CD4-positive, alpha-beta T cell treated with Interleukin-15 for 4 hours (primary cell): ENCODE measurements at places on chromosomes 13 and 19.

DNA sequence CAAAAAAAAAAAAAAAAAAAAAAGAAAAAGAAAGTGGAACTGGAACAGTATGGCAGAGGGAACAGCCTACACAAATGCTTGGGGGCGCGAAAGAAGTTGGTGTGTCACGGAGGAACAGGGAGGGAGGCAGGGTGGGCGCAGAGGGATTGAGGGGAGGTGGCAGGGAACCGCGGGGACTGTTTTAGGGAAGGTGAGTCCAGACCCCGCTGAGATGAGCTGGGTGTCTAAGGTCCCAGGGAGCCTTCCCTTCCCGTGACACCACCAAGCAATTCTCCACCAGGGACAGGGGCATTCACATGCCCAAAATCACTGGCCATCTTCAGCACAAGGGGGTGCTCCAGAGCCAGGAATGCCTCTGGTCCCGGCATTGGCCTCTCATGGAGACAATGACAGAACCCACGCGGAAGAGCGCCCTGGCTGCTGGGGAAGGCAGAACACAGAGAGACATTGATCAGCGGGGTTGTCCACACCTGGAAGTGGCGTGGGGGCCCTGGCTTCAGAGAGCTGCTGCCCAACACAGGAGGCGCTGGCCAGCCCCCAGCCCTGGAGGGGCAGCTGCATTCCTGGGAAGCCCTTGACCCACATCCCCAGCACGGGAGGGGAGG lies 6.9 kb downstream of the PEAK3 start:
- peak; percentile 40 for DNase-seq

DNA sequence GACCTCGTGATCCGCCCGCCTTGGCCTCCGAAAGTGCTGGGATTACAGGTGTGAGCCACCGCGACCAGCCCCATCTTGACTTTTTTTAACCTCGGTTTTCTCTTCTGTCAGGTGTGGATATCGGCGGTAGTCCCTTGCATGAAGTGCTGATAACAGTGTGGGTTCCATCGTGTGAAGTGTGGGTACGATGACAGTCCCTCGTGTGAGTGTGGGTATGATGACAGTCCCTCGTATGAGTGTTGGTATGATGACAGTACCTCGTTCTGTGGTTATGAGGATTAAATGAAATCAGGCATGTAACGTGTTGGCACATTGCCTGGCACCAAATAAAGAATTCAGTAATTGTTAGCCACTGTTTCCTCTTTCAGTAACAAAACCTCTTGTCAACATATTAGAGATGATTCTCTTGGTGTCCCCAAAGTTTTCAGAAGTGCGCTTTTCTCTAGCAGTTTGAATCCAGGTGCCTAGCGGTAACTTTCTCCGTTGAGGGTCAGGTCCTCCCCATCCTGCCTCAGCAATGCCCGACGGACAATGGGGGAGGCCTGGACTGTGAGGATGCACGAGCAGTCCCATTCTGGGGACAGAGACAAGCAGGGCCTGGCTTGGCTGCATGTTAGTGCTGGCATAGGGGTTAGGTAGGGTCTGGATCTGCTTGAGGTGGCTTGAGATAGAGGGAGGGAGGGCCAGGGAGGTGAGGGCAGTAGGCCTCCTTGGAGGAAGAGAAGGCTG lies 15.3 kb downstream of the GATAD2A start:
- DNase-seq, result peak; percentile 62

- DNase-seq, result no peak
These were observed 9.1 kb upstream of the SERTAD3 start for GRCh38 chr19:40453151-40453735.

DNA sequence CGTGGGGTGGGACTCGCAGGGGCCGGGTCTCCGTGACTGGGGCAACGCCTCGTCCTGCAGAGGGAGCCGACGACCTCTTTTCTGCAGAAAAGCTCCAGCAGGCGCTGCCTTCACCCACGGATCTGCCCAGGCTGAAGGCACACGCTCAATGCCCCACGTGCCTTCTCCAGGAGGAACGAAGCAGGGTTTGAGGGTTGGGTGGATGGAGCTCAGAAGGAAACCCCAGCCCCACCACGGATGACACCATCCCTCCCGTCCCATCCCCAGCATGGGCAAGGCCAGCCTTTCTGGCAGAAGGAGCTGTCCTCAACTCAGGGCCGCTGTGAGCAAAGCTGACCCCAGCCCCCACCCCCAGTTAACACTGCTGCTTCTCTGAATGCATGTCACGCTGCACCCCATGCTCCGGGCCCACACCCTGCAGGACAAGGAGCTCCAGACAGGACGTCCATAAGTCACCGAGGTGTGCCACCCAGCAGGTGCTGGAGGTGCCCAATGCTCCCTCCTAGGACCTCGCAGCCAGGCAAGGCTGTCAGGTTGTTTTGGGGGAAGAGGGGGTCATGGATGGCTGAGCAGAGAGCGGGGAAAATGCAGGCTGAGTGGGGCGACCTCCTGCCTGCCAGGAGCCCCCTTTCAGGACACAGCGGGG lies 7.4 kb downstream of the C19orf25 start:
- DNase-seq, result no peak

DNA sequence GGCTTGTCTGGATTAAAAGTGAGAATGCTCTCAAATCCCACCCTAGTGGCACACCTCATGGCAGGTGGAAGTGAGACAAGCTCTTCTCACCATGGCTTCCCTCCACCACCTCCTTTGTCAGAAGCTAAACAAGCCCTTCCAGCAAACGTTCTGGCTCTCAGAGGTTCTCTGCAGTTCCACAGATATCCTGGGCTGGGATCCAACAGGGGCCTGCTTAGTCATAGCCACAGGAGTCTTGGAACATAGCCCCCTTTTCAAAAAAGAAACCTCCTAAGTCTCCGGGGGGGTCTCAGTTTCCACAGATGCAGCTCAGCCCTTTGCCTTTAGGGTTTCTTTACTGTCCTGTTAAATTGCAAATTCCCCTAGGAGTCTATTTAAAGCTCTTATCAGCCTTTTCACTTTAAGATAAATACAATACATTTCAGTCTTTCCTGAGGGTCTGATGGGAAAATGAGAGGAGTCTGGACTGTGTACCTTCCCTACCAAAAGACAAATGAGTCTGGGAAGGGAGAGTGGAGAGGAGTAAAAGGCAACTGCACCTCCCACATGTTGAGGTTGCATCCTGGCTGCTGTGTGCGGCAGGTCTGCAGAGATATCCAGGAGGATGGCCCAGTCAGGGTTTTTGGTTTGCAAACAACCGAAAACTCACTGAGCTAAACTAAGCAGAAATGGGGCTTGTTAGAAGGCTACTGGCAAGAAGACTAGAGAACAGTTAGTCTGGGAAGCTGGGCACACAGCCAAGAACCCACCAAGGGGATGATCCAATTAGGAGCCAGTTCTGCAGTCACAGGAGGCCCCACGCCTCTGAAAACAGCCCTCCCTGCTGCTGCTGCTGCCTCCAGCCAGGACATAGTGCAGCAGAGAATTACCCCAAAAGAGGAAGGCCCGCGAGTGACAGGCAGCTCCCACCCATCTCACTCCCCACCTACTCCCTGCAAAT lies 41.4 kb upstream of the SERP2 start:
- no peak for DNase-seq

- DNase-seq, result no peak
These were observed 10.5 kb downstream of the SLC25A42 start for GRCh38 chr19:19074196-19074882.

DNA sequence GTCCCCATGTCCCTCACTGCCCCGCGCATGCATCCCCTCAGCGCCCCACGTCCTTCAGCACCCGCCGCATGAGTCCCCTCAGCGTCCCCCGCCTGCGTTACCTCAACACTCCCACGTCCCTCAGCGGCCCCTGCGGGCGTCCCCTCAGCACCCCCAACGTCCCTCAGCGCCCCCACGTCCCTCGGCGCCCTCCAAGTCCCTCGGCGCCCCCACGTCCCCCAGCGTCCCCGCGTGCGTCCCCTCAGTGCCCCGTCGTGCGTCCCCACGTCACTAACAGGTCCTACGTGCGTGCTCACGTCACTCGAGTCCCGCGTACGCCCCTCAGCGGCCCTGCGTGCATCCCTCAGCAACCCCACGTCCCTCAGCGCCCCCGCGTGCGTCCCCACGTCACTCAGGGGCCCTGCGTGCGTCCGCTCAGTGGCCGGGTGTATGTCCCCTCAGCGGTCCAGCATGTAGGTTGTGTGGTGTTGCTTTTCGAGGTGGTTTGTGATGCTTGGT lies 19.5 kb upstream of the GAS6 start:
- DNase-seq, result no peak

DNA sequence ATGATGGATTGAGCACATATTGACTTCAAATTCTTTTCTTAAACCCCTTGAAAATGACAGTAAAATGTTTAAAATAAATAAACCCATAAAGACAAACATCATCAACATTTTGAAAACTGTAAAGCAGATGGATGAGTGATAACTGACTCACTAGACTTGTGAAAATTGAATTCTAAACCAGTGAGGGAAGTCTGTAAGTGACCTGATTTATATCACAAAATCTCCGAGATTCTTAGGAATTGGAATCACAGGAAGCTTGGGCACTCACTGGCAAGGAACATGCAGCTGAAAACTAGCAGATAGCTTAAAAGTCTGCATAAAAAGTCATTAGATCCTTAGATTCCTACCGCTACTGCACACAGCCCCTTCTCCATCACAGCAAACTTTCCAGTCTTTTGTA lies 51.3 kb upstream of the TSC22D1 start:
- no peak for DNase-seq

GRCh38 chr13:67390462-67391086 lies 160.4 kb upstream of the PCDH9 start:
- DNase-seq, result no peak

- peak; percentile 25 for DNase-seq
These were observed 9.7 kb downstream of the CTU1 start for GRCh38 chr19:51098365-51099046.

GRCh38 chr13:95987841-95988240 lies 65.4 kb downstream of the UGGT2 start:
- no peak for DNase-seq

GRCh38 chr19:38635483-38636399 lies 11.7 kb upstream of the ACTN4 start:
- DNase-seq, result no peak

- no peak for DNase-seq
These were observed 7.2 kb downstream of the KRTDAP start for GRCh38 chr19:35483089-35483488.

- no peak for DNase-seq
These were observed 33.0 kb downstream of the ERICH6B start for GRCh38 chr13:45582408-45583076.

- no peak for DNase-seq
These were observed 5.9 kb downstream of the MED16 start for GRCh38 chr19:887072-887471.

- DNase-seq, result no peak
These were observed 4.3 kb upstream of the ZNF610 start for GRCh38 chr19:52331757-52332156.

DNA sequence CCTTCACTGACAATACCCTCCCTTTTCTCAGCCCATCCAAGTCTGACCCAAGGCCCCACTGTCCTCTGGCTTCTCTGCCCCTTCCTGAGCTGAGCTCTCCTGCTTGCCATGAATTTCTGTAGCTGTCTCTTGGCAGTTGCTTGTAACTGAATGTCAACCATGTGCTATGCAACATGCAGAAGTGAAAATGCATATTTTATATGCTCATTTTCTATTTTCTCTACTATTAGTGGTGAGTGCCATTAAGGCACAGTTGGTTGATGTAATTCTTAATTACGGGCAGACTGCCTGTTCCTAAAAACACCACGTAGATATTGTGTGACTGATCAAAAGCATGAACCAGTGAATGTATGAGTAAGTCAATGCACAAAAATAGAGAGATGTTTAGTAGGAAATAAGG lies 29.6 kb downstream of the TNFSF11 start:
- DNase-seq, result no peak

DNA sequence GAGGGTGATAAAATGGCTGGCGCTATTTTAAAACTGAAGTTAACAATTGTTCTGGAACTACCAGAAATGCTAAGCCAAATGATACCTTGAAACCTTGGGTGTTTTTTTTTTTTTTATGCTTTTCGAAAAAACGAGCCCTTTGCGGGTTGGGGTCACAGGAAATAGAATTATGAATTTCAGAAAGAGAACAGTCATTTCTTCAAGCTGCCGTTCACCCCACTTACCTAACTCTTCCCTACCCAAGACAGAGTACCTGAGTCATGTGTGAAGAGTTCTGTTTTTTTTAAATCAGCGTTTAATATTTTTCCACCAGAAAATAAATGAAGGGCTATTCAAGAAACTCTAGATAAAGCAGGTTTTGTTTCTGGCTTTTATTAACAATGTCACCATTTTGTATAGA lies 35.3 kb downstream of the KLF2 start:
- DNase-seq, result peak; percentile 40

DNA sequence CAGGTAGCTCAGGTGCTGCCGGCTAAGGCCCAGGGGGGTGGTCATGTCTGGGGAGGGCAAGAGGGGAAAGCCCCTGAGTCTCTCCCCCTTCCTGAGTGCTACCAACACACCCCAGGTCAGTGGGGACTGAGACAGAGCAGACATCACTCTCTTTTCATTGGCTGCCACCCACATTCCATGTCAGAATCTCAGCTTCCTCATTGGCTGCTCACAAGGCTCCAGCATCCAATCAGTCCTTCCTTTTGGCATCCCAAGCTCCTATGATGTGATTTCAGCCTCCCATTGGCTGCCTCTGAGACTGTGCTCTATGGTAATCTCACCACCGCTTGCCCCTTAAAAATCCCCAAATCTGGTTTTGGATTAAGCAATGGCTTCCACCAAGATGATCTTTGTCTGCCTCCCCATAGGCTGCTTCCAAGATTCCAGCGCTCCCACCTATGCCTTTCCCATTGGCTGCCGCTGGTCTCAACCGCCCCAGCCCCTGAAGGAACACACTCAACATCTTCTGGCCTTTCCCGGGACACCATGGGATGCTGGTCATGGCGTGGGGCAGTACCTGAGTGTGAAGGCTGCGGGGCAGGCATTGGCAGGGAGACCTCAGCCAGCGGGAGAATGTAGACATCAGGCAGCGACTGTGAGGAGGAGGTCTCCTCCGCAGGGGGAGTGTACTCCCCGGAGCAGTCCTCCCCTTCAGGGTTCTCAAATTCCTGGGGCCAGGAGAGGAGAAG lies 2.0 kb downstream of the LMTK3 start:
- no peak for DNase-seq

- no peak for DNase-seq
These were observed 1.7 kb downstream of the CD320 start for GRCh38 chr19:8306235-8307054.

- no peak for DNase-seq
These were observed 816 bp downstream of the RPS28 start for GRCh38 chr19:8321986-8322637.

DNA sequence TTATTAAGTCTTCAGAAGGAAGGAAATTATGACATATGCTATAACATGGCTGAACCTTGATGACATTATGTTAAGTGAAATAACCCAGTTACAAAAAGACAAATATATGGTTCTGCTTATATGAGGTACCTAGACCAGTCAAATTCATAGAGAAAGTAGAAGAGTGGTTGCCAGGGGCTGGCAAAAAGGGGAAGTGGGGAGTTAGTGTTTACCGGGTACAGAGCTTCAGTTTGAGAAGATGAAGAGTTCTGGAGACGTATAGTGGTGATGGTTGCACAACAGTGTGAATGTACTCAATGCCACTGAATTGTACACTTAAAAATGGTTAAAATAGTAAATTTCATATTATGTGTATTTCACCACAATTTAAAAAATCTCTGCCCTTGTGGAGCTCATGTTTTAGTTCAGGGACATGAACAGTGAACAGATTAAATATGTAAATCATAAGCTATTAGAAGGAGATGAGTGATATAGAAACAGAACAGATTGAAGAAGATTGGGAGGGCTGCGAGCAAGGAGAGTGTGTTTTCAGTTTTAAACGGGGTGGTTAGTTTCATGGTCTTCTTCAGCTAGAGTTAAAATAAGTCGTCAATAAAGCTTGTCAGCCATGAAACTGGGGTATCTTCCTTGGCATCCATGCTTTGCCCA lies 355.2 kb downstream of the KCNRG start:
- no peak for DNase-seq

GRCh38 chr13:43725460-43725859 lies 61.3 kb downstream of the ENOX1 start:
- DNase-seq, result no peak
